ENCODE measurements at places on chromosomes 5 and 9. TPM values are rescaled to one million over a fixed set of nuclear protein-coding genes. Genes with fewer than 3 reads are reported as not detected.

IL4 gene
- not detected for total RNA-seq

ARAP3 gene
- total RNA-seq, result 2.7 TPM

TRIP13 gene
- total RNA-seq, result not detected

FBXO4 gene
- total RNA-seq, result 8.8 TPM

AQP3 gene
- 15.3 TPM for total RNA-seq

SDHA gene
- 155 TPM for total RNA-seq

AHRR gene
- 1.3 TPM for total RNA-seq

GPR107 gene
- total RNA-seq, result 33.7 TPM

AGXT2 gene
- not detected for total RNA-seq

GRCh38 chr5:33843579-33843978 is 48.2 kb downstream of the ADAMTS12 start:
- no peaks in the 10 kb centered on the region for H3K36me3 ChIP-seq
- H3K4me1 ChIP-seq, result no peaks in the 10 kb centered on the region
- H3K4me3 ChIP-seq, result no peak overlapping the region
- DNase-seq, result no peak

DNA sequence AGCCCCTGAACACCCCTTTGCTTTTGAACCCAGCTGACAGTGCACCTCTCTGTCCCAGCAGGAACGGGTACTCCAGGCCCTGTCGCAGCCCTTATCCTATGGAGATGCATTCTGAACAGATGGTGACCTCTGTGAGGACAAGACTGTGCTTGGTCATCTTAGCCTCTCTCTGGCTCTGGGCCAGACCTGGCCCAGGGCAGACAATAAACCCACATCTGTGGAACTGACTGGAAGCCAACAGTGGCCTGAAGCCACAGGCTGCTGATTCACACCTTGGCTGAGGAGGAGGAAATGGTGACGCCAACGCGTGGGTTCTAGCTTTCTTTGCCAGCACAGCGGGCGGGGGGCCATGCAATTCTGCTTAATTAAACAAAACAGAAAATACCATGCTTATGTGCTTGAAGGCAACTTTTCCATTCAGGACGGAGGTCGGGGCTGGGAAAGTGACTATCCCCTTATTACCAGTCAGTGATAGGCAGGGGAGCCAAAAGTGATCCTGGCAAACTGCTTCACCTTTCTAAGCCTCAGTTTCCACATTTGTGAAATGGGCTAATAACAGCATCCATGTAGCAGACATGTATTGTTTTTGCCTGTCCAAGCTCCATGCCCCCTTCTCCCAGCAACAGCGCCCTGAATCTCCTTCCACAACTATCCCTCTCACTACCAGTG is 10.8 kb downstream of the SH3PXD2B start:
- no peaks in the 10 kb centered on the region for H3K27me3 ChIP-seq
- no peak overlapping the region for H3K4me3 ChIP-seq
- peaks cover 21% of the 10 kb centered on the region for H3K4me1 ChIP-seq
- peak overlapping the region; percentile 74 for H3K27ac ChIP-seq

- DNase-seq, result peak; percentile 32
- H3K36me3 ChIP-seq, result no peaks in the 10 kb centered on the region
- H3K27me3 ChIP-seq, result no peaks in the 10 kb centered on the region
- peak overlapping the region; percentile 73 for H3K4me3 ChIP-seq
- peak overlapping the region; percentile 93 for H3K27ac ChIP-seq
These were observed 439 bp downstream of the SSBP2 start for GRCh38 chr5:81750308-81751008.

GRCh38 chr5:52010454-52010853 is 627.2 kb downstream of the ISL1 start:
- H3K27ac ChIP-seq, result no peak overlapping the region
- H3K27me3 ChIP-seq, result no peaks in the 10 kb centered on the region
- H3K36me3 ChIP-seq, result no peaks in the 10 kb centered on the region
- H3K4me1 ChIP-seq, result no peaks in the 10 kb centered on the region
- DNase-seq, result no peak

DNA sequence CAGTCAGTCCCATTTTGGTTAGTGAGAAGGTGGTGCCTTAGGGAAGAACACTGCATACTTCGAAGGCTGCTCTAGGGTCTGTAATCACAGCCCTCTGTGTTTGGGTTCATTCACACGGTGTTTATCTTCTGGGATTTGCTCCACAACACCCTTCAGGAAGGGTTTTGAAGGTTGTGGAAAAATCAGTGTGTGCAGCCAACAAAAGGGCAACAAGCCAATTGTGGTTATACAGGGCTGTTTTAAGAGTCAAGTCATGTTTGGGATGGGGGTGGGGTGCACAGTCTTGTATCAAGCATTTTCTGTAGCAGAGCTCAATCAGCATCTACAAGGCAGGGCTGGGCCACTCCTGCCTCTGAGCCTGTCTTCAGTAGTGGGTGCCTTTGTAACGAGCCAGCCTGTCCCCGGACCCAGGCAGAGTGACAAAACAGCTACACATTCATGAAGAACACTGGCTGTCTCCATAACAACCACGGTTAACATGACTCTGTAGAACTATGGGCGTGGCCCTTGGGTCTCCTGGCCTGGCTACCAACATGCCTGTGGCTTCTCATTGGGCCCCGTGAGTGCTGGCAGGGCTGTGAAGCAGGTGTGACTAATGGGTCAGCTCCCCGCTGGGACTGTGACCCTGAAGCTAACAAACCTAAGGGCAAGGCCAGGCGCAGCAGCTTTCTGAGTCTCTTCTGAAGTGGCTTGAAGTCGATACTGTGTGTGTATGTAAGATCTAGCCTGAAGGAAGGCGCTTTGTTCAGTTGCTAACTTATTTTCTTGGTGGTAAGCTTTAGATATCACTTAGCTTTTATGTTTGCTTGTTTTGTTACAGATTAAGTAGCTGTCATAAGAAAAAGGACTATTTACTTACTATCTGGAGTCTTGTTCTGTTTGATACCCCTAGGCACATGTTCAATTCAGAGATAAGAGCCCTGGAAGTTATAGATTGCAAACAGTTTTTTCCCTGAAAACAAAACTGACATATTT is 27.9 kb upstream of the GOLM1 start:
- no peaks in the 10 kb centered on the region for H3K36me3 ChIP-seq
- peak overlapping the region; percentile 19 for H3K27ac ChIP-seq
- peaks cover 14% of the 10 kb centered on the region for H3K4me1 ChIP-seq

- no peaks in the 10 kb centered on the region for H3K27me3 ChIP-seq
These were observed 19.6 kb downstream of the TENT4A start for GRCh38 chr5:6732634-6733410.

DNA sequence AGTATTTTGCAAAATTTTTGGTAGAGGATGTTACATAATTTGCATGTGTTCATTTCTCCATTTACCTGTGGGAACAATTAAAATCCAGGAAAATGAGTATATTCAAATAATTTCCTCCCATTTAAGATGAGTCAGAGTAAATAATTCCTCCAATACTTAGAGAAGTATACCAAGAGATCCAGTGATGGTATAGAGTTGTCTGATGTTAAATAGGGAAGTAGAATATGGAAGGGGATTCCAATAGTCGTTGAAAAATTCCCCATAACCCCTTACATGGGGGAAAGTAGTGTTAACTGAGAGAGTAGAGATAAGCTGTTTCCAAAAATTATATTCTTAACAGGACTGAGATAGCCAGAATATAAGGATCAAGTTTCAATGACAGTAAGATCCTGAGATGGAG is 15.7 kb downstream of the CD274 start:
- no peaks in the 10 kb centered on the region for H3K36me3 ChIP-seq
- no peak overlapping the region for H3K4me3 ChIP-seq

DNA sequence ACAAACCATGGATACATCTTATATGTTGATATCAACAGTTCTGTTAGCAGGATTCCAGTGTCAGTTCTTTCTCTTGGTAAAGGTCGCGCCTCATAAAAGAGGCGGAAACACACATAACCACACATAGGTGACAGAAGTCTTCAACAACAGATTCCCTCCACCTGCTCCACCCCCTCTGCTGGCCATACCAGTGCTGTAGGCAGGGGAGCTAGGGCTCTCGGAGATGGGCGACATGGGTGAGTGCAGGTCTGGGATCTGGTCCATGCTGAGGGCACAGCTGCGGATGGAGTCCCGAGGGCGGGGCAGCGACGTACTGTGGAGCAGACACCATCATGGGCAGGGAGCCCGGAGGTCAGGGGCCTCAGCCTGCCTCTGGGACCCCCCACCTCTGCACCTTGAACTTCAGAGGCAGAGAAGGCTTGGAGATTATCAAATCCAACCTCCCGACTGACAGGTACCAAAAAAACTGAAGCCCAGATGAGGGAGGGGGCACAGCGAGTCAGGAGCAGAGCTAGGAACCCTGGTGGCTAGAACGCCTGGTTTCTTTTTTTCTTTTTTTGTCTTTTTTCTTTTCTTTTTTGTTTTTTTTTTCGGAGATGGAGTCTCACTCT is 12.0 kb upstream of the TOR2A start:
- DNase-seq, result no peak
- no peak overlapping the region for H3K27ac ChIP-seq
- H3K4me3 ChIP-seq, result no peak overlapping the region
- no peaks in the 10 kb centered on the region for H3K36me3 ChIP-seq
- H3K27me3 ChIP-seq, result peaks cover 34% of the 10 kb centered on the region

DNA sequence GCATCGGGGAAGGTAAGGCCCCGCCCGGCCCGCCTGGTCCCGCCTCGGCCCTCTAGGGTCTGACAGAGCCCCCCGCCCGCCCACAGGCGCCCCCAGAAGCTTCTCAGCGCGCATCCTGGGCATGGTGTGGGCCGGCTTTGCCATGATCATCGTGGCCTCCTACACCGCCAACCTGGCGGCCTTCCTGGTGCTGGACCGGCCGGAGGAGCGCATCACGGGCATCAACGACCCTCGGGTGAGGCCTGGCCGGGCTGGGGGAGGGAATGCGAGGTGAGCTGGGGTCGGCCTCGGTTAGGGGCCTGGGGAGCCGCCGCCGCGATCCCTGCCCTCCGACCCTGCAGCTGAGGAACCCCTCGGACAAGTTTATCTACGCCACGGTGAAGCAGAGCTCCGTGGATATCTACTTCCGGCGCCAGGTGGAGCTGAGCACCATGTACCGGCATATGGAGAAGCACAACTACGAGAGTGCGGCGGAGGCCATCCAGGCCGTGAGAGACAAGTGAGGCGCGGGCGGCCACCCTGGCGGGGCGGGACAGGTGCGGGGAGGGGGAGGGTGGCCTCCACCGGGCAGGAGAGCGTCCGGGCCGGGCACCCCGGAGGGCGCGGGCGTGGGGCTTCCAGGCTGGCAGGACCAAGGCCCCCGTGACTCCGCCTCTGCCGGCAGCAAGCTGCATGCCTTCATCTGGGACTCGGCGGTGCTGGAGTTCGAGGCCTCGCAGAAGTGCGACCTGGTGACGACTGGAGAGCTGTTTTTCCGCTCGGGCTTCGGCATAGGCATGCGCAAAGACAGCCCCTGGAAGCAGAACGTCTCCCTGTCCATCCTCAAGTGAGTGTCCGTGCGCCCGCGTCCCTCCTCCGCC is 7.1 kb downstream of the LRRC26 start:
- peaks cover 100% of the 10 kb centered on the region for H3K27me3 ChIP-seq
- H3K4me1 ChIP-seq, result peaks cover 25% of the 10 kb centered on the region
- peak overlapping the region; percentile 48 for H3K27ac ChIP-seq
- H3K36me3 ChIP-seq, result no peaks in the 10 kb centered on the region
- DNase-seq, result peak; percentile 63

GRCh38 chr9:75378926-75379325 is 290.6 kb downstream of the OSTF1 start:
- H3K4me1 ChIP-seq, result no peaks in the 10 kb centered on the region
- H3K27me3 ChIP-seq, result no peaks in the 10 kb centered on the region
- H3K36me3 ChIP-seq, result no peaks in the 10 kb centered on the region
- H3K27ac ChIP-seq, result no peak overlapping the region

GRCh38 chr5:172009536-172010270 is 3.3 kb upstream of the FBXW11 start:
- no peak overlapping the region for H3K4me3 ChIP-seq
- H3K4me1 ChIP-seq, result peaks cover 7% of the 10 kb centered on the region
- H3K36me3 ChIP-seq, result no peaks in the 10 kb centered on the region
- DNase-seq, result no peak

DNA sequence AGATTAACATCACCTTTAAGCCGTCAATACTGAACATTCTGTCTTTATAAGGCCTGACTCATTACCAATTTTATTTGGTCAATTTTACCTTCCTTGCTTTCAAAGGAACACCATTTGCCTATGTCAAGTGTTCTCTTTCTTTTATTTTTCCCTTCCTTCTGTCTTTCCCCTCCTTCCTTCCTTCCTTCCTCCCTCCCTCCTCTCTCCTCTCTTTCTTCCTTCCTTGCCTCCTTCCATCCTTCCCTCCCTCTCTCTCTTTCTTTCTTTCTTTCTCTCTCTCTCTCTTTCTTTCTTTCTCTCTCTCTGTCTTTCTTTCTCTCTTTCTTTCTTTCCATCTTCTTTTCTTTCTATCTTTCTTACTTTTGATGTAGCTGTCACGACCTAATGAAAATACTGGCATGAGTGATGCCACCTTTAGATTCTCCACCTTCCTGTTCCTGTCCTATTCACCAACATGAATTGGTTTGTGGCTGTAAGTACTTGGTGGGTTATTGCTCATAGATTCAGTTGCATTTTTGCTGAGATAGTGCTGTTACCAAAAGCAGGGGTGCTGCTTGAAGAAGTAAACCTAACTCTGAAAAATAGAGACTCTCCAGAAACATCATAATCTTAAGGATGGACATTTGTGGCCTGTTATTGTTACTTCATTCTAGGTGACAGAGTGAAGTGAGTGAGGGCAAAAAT is 33.8 kb downstream of the DOCK8 start:
- H3K27me3 ChIP-seq, result no peaks in the 10 kb centered on the region
- H3K4me3 ChIP-seq, result no peak overlapping the region
- H3K27ac ChIP-seq, result no peak overlapping the region
- H3K36me3 ChIP-seq, result no peaks in the 10 kb centered on the region
- DNase-seq, result no peak
- no peaks in the 10 kb centered on the region for H3K4me1 ChIP-seq

DNA sequence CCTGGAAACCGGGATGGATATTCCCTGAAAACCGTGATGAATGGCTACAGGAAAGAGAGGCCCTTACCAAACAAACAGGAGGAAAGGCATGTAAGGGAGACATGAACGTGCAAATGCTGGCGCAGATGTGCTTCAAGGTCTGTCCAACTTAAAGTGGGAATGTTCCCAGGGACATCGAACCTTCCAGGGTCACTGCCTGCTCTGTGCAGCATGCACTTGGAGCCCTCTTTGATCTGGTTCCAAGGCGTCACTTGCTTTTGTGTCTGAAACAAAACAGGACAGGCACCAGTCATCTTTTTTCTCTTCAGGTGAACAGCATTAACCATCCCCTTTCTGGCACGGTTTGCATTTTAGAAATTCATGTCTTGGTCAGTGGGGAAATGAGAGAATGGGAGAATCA is 479.4 kb downstream of the RASEF start:
- H3K27me3 ChIP-seq, result no peaks in the 10 kb centered on the region
- no peak overlapping the region for H3K27ac ChIP-seq
- H3K36me3 ChIP-seq, result no peaks in the 10 kb centered on the region
- no peaks in the 10 kb centered on the region for H3K4me1 ChIP-seq

GRCh38 chr9:129656795-129657390 is 8.6 kb upstream of the PRRX2 start:
- DNase-seq, result no peak
- H3K27me3 ChIP-seq, result peaks cover 17% of the 10 kb centered on the region
- no peaks in the 10 kb centered on the region for H3K36me3 ChIP-seq
- H3K4me3 ChIP-seq, result no peak overlapping the region
- H3K27ac ChIP-seq, result no peak overlapping the region
- peaks cover 6% of the 10 kb centered on the region for H3K4me1 ChIP-seq

- no peaks in the 10 kb centered on the region for H3K4me1 ChIP-seq
- H3K27me3 ChIP-seq, result no peaks in the 10 kb centered on the region
- H3K27ac ChIP-seq, result no peak overlapping the region
- H3K4me3 ChIP-seq, result no peak overlapping the region
- peak; percentile 84 for DNase-seq
- H3K36me3 ChIP-seq, result no peaks in the 10 kb centered on the region
These were observed 9.5 kb downstream of the TOR4A start for GRCh38 chr9:137286975-137287383.

GRCh38 chr5:128109138-128109537 is 25.6 kb downstream of the SLC12A2 start:
- peak overlapping the region; percentile 15 for H3K27ac ChIP-seq
- no peak overlapping the region for H3K4me3 ChIP-seq
- H3K27me3 ChIP-seq, result no peaks in the 10 kb centered on the region
